EH (cell line): ENCODE measurements at places on chromosomes 4 and X.

DNA sequence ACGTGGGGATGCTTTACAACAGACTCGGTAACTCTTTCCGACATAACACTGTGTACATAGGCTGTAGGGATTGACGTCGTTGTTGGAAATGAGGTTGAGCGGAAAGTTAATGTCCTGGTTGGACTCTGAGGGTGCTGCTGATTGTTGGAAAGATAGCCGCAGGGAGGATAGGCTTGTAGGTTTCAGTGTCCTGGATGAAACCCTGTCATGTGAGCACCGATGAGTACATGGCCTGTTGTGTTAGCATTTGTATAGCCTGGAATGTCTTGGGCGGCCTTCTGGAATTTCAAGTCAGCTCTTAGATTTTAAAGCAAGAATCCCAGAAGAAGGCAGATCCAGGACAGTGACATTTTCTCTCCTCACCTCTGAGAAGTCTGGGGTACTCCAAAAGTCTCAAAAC is 63.3 kb downstream of the TBC1D14 start:
- DNase-seq: peak; percentile 32

GRCh38 chr4:71550220-71551165 is 211.7 kb downstream of the SLC4A4 start:
- peak; percentile 77 for DNase-seq

DNA sequence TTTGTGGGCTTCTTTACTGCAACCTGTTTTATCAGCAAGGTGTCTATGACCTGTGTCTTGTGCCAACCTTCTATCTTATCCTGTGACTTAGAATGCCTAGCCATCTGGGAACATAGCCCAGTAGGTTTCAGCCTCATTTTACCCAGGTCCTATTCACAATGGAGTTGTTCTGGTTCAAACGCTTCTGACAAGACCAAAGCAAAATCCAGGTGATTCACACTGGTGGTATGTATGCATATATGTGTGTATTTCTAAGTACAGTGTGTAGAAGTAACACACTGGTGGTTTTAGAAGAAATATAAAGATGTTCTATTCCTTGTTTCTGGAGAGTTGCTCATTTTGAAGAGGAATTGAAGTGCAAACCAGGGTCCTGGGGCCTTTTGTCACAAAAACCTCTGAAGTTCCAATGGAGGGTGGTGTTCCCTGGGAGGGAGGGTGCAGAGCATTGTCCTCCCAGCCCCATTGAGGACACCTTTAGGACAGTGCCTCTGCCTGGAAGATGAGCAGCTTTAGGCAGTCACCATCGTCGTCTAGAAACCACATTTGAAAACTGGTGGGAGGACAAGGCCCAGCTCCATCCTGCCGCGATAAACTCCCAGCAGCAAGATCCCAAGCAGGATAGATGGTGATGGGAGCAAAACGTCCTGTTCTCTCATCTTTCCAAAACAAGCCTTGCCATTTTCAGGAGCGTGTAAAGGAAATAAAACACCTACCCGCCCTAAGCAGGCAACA is 191.4 kb downstream of the TSPAN5 start:
- peak; percentile 40 for DNase-seq

GRCh38 chr4:67779631-67780030 is 25.4 kb upstream of the GNRHR start:
- no peak for DNase-seq

GRCh38 chr4:124696182-124696581 is 16.4 kb downstream of the ANKRD50 start:
- no peak for DNase-seq

DNA sequence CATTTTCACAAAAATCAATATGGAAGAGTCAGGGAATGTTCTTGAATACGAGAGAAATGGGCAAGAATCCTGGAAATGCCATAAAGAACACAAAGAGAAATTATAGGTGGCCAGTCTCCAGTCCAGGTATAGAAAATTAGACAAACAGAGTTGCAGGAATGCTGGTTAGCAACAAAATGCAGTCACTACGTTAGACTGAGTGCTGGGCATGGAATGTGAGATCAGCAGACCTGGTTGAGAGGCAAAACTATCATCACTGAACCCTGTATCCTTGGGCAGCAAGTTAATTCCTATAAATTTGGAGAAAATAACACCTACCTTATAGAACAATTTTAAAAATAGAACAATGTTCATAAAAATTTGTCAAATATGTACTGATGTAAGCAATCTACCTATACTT is 417.4 kb downstream of the INPP4B start:
- no peak for DNase-seq

DNA sequence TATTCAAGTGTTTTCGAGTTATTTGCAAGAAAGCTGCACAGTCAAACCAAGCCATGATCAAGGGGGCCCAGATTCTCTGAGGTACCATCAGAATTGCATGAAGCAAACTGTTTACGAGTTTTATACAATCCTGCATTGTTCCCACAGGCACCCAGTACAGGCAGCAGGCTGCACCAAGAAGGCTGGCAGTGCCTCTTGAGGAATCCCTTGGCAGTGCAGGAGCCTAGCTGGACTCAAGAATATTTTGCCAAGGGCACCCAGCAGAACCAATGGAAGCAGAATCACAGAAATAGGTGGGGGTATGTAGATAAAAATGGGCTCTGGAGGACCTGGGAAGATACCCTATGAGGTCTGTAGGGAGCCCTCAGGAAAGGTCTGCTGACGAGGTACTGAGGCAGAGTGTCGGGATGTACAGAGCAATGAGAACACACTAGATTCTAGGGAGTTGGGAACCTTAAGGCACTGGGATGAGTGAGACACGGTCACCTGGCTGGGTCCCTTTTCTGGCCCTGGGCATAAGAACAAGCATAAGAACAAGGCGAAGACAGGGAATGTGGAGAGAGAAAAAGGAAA is 2.5 kb upstream of the PLP1 start:
- DNase-seq: peak; percentile 61

DNA sequence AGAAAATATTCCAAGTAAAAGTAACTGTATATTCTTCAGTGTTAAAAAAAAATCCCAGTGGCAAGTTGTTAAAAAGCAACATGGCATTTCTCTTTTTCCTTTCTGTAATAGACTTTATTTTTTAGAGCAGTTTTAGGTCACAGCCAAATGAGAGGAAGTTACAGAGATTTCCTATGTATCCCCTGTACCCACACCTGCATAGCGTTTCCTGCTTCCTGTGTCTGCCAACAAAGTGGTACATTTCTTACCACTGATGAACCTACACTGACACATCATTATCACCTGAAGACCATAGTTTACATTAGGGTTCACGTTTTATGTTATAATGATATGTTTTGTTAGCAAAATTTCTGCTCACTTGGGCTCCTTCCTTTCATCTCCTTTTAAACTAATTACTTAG is 124.7 kb downstream of the GPAT3 start:
- DNase-seq: no peak

DNA sequence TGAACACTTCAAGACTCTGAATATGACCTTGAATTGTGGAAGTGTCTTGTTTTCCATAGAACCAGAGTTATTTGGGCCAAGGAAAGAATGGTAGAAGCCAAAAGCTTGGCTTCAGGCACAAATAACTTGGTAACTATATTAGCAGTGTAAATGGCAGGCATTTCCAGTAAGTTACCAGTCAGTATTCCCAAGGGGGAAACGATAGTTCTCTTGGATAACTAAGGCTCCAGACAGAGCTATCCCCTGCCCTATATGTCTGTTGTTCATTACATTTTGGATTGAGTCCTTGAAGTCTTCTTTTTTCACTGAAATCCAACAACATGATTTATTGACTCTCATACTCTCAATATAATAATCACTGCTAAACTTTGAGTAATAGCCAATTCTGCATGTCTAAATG is 364.1 kb downstream of the MAGEB5 start:
- DNase-seq: no peak

DNA sequence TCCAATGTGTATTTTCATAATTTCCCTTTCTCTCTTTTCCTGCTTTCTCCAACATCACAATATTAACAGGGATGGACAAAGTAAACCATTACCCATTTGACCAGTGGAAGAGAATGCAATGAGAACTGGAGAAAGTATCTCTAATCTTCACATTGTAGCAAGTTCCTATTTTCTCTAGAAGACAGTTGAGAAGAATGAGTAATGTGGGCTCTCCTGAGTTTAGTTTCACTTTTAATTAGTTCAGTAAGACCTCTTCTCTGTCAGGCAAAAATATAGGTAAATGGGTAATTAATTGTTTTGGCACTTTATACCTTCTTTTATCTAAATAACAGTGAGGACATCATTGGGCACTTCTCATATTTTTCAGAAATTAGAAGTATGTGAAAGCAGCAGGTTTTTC is 602.0 kb downstream of the GLUD2 start:
- DNase-seq: no peak

DNA sequence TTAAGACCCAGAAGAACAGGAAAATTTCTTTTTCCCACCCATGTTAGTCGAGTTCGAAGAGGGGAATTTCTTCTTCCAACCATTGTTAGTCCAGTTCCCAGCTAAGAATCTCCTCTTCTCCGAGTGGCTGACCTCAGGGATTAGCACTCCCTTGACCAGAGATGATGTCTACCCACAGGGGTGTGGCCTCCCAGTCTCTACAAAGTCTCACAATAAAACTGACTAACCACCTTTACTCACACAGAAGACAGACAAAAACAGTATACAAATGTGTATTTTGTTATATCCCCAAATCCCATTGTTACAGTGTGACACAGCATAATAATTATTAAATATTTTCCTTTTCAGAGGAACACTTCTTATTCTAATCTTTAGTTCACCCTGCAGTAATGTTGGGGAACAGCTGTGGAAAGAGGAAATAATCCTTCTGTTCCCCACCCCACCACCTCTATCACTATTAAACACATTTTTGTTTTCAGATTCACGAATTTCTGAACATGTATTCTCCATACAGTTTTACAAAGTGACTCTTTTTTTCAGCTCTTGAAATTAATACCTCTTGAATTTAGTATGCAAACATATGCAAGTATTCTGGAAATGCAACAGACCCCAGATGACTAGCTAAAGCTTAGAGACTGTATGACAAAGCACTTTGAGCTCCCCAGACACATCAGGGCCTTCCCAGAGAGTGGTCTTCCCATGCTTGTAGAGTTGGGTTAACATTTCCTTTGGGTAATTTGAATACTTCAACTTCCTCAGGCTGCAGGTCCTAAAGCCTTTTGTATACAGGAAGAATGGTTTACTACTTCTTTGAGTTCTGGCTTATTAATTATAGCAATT is 62.5 kb upstream of the NFKB1 start:
- peak; percentile 10 for DNase-seq

DNA sequence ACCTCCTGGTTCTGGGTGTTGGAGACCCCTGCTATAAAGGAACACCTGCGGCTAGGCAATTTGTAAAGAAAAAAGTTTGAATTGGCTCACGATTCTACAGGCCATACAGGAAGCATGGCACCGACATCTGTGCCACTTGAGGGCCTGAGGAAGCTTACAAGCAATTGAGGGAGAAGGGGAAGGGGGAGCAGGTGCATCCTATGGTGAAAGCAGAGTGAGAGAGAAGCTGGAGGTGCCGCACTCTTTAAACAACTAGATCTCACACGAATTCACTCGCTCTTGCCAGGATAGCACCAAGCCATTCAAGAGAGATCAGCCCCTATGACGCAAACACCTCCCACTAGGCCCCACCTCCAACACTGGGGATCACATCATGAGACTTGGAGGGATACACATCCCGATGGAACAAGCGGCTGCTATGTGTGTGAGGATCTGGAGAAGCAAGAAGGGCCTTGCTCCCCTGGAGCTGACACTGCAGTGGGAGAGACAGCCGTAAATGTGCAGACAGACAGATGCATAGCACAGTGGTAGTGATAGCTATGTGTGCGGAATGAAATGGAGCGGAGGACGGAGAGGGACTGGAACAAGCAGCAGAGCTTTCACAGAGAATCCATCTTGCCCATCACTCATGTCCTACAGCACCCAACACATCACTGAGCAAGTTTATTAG is 60.7 kb upstream of the HELT start:
- no peak for DNase-seq

GRCh38 chr4:107009196-107009968 is 26.7 kb downstream of the DKK2 start:
- DNase-seq: no peak

GRCh38 chrX:32642283-32642682 is 569.1 kb downstream of the DMD start:
- DNase-seq: no peak

DNA sequence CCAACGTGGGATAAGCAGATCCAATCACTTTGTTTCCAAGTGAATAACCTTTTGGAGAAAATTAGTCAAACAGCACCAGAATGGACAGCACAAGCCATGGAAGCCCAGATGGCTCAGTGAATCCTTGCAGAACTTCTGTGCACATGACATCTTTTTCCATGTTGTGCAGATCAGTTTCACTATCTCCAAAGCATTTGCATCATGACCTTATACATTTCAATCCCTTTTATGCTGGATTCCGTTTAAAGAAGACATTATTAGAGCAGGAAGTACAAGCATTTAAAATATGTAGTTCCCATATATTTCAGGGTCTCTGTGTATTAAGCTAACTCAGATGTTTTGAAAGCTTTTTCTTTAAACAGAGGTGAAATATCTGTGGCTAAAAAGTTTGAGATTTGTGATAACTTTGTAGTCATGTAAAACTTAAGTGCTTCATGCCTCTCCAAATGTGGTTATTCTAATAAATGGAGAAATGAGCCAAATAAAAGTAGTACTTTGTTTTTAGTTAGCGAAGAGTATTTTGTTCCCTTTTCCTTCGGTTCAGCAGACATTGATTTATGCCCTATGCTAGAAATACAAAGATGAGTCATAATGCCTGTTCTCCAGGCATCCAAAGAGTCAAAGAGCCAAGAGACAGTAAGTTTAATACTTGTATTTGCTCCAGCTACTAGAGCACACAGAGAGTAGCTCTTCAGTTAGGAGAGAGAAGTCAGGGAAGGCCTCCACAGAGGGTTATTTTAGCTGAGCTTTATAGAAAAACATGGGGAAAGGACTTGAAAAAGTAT is 39.0 kb downstream of the PLAC8 start:
- peak; percentile 91 for DNase-seq

DNA sequence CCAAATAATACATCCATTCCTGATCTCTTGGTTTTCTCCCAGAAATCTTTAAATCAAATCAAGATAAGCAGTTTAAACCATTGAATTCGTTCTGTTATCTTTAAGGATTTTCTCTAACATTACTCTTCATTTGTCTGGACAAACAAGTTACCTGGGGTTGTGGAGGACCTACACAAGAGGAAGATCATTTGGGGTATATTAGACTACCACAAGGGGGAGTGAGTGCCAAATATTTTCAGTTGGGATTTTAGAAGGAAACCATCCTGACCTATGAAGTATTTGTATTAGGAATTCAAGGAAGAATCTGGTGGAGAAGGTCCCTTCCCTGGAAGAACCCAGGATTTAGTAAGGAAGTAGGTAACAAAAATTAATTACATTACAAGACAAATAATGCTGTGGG is 12.0 kb upstream of the DCHS2 start:
- DNase-seq: peak; percentile 15
